ENCODE measurements at places on chromosomes 1 and 21.

DNA sequence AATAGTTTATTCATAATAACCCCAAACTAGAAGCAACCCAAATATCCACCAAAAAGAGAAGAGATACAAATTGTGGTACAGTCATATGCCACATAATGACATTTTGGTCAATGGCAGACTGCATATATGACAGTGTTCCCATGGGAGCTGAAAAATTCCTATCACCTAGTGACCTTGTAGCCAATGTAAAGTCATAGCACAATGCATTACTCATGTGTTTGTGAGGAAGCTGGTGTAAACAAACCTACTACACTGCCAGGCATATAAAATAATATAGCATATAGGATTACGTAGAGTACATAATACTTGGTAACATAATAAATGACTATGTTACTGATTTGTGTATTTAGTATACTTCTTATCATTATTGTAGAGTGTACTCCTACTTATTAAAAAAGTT is 29.5 kb upstream of the SLFNL1 start:
- no peak for DNase-seq

DNA sequence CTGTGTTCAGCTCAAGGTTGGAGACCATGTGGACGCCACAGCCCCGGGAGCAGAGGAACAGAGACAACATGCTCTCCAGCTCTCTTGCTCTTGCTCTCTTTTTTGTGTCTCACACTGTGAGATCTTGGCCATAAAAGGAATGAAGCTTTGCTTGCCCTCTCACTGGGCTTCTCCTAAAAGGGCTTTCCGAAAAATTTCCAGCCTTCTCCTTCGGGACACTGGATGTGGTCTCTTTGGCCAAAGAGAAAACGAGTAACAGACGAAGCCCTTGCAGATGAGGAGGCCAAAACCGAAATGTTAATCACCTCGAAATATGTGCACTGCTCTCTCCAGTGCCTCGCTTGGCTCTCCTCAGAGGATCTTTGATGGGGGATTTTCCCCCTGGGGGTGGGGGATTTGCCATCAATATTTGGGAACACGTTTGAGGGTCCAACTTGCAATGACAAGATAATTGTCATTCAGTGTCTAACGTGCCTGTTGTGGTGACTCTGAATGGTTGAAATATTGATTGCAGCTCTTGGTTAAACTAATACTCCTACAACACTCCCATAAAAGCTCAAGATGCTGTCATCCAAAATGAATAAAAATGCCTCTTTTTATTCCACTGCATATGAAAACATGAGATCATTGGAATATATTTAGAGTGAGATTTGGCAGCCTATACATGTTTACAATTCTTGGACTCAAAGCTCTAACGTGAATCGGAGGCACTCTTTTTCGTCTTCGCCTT is 68.6 kb upstream of the ANGPTL1 start:
- no peak for DNase-seq

DNA sequence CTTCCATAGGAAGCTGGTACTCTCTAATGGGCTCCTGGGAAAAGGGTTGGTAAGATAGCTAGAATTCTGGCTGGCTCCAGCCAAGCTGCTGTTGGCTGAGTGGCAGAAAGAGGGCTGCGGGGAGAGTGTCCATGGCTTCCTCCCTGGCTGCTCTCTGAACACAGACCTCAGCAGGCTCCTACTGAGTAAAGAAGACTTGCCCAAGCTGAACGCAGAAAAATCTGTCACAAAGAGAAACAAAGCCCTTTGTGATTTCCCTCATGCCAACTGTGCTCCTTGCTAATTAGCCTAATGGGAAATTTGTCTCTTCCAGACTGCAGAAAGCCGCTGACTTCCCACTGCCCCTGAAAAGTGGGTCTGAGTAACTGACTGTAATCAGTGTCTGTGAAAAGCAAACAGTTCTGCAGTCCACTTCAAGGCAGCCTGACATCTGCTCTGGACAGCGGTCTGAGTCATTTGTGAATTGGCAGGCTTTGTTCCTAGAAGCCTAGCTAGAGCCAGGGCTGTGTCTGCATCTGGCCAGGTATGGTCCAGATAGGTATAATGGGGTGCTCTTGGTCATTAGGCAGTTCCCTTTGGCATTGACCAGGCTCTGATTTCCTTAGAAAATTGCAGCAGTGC is 282.8 kb downstream of the ZNF648 start:
- DNase-seq = no peak

DNA sequence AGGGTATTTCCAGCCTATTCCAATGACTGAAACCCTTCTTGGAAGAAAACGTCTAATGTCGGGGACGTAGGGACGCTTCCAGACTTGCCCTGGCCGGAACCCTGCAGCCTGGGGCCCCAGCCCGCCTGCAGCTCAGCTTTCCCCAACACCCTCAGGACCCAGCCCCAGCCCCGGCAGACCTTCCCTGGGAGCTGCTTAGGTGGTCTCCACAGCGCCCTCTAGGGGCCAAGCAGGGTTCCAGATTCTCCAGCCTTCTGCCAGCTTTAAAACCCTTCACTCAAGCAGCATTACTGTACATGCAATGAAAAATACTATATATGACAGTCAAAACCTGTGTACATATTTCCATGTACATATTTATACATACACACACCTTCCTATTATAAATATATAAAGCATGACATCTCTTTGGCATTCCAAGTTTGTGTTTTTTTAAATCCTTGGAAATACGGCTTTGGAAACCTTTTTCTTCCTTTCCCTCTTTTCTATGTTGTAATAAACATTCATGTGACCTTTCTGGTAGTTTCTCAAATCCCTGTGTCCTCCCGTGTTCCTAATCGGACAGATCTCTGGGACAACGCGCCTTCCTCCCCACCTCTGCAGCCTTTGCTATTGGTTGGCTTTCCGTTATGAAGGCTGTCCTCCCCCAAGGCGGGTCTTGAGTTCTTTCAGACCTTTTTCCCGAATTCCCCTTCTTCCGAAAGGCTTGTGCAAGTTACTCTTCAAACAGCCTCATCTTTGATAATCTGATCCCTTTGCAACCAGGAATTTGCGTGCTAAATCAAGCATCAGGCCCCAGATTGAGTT is 60.3 kb downstream of the STUM start:
- DNase-seq = no peak

GRCh38 chr1:224922404-224923164 is 6.9 kb upstream of the DNAH14 start:
- no peak for DNase-seq

DNA sequence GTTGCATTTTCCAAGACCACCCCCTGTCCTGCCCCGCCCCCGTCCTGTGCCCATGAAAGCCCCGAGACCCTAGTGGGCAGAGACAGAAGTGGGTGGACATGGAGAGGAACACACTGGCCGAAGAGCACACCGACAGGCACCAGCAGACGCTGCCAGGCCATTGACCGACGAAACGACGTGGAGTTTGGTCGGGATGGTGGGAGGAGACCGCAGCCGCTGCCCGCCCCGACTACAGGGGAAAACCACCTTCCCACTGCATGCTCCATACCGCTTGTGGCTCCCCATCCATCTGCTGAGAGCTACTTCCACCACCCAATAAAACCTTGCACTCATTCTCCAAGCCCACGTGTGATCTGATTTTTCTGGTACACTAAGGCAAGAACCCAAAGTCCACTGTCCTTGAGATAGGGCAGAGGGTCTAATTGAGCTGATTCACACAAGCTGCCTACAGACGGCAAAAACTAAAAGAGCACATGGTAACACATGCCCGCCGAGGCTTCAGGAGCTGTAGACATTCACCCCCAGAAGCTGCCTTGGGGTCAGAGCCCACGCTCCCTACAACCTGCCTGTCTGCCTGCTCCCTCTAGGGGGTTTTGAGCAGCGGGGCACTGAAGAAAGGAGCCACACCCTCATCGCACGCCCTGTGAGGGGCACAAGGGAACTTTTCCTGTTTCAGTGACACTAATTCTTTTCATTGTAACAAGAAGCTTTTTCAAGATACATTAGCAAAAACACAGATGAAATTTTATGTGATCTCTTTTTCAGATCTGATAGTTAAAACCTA is 81.2 kb upstream of the RAB3GAP2 start:
- DNase-seq = no peak

GRCh38 chr1:41627491-41628280 is 143.2 kb upstream of the EDN2 start:
- DNase-seq = no peak

DNA sequence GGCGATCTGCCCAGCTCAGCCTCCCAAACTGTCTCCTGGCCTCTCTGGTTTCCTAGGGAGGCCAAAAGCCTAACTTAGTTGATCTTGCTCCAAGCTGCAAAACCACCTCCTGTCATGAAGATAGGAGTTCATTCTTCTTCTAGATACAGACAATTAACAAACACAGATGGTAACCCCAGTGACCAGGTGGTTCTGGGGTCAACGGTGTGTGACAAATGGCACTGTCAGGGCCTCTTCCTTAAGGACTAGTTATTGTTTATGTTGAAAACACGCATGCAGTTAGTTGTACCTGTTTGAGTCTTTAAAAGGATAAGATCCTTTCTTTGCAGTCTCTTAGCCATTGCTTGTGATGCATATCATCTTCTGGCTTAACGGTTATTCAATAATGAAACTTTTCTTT is 4.6 kb upstream of the UMODL1 start:
- no peak for DNase-seq

DNA sequence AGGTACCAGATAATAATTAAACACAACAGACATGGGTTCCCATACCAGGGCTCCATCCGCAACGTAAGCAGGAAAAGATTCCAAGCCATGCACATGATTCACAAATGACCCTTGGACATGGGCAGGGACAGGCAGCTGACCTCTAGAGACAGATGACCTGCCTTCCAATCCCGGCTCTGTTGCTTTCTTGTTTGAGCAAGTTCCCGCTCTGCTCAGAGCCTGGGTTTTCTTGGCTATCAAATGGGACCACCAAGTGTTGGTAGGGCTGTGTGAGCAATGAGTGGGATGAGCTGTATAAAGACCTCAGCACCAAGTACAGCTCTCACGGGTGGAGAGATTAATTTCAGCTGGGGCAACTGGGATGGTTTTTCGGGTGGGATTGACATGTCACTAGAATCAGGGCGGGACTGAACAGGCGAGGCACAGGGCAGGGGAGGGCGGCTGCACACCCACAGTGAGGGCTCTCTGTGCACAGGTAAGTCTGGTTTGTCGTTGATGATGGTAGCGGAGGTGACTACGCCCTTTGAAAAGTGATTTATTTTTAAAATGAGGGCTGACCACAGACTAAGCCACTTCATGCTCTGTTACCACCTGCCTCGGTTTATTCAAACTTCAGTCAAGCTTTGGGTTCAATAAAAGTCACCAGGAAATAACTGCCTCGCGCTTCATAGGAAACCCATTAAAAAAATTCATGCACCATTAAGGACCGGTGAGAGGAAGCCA is 57.5 kb upstream of the IFFO2 start:
- no peak for DNase-seq

- no peak for DNase-seq
Observed at GRCh38 chr1:36176106-36176949, 20.4 kb downstream of the MAP7D1 start.

DNA sequence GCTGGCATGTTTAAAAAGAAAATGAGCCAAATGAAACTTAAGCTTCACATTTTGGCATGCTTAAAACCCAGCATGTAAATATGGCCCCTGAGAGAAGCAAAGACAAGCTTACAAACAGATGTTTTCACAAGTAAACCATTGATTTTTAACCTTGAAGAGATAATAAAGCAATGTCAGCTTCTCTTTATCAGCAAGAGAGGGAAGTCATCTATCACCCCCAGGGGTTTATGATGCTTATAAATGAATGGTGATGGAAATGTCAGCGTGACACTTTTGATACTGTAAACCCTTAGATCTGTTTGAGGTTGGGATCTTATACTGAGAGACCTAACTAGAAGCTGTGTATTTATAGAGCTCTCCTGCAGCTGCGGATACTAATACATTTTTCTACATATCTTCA is 471.3 kb downstream of the PLA2G4A start:
- DNase-seq = no peak

- DNase-seq = no peak
Observed at GRCh38 chr1:173555651-173556305, 47.1 kb downstream of the SLC9C2 start.

DNA sequence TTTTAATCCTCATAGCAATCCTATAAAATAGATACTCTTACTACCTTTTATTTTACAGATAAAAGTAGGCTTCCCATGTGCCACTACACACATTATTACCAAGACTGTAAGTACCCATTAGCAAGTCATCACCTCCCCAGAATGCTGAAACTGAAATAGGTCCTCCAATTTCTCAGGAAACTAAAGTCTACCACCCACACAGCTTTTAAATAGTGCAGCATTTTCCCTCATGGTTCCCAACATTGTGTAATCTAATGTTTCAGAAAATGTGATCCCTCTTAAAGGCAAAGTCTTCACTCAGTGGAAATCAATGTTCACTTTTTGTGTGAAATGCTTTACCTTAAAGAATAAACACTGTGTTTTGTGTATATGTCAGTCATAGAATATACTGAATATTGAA is 356.5 kb downstream of the GPATCH2 start:
- DNase-seq = no peak
